ENCODE measurements at places on chromosomes 7 and 10.

DNA sequence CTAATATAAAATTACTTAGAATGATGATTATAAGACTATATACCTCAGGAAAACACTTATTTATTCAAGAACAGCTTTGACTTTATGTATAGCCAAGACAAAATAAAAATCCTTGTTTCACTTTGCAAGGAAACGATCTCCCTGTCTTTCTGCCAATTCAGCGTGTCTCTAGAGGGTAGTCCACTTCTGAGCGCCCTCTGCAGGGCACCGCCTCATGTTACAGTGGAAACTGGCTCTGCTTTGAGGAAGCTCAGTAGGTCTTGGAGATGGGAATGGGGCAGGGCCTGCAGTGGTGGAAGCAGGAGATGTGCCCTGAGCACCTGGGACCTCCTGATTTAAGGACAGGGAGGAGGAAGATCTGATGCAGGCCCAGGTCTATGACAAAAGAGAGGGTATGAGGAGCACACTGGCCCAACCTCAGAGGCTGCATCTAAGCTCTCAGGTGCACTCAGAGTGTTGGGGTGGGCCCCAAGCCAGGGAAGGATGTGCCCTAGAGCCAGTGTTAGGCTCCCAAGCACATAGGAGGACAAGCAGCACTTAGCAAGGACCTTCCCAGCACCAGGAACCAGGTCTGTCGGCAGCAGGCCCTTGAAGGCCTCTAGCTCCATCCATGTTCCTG lies 481.0 kb downstream of the TNS3 start:
- DNase-seq = no peak

- no peak for DNase-seq
These were observed 56.7 kb upstream of the SEPHS1 start for GRCh38 chr10:13404791-13405190.

- DNase-seq = no peak
These were observed 16.0 kb downstream of the TWIST1 start for GRCh38 chr7:19101472-19101871.

- no peak for DNase-seq
These were observed 771 bp downstream of the PHYHIPL start for GRCh38 chr10:59177031-59177797.

GRCh38 chr10:112507988-112508387 lies 61.0 kb downstream of the VTI1A start:
- no peak for DNase-seq

GRCh38 chr7:43038254-43038653 lies 74.2 kb upstream of the HECW1 start:
- DNase-seq = no peak

DNA sequence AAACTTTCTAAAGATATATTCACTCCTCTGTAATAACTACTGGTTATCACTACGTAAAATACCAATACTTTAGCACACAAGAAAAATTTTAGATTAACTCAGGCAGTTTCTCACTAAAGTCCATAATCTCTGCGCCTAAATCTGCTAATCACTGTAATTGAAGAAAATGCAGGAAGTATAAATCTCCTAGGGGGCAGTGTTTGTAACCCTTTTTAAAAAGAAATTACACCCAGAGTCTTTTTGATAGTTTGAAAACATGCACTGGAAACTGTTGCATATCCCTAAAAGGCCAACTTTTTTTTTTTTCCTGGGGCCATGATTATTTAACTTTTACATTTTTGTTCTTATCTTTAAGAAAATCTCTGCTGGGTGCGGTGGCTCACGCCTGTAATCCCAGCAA lies 209.6 kb downstream of the KIAA1217 start:
- no peak for DNase-seq

DNA sequence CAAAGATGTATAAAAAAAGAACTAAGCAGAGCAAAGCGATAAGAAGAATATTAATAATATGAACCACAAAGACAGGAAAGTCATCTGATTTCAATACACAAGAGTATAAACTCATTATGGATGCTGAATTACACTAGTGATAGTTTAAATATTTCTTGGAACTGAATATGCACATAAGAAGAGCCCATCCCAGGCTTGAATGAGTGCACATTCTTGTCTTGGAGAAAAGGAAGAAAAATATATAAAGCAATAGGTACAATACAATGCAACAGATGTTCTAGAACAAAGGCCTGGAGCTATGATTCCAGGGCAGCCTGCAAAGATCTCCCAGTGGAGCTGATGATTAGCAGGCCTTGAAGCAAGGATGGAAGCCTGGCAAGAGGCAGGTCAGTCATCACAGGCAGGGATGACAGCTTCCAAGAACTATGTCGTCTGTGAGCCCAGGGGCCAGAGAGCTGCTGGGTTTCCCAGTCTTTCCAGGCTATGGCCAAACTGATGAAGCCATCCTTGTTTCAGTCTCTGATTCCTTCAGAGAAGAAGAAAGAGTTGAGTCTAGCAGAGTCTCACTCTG lies 277.6 kb downstream of the KCNMA1 start:
- no peak for DNase-seq

DNA sequence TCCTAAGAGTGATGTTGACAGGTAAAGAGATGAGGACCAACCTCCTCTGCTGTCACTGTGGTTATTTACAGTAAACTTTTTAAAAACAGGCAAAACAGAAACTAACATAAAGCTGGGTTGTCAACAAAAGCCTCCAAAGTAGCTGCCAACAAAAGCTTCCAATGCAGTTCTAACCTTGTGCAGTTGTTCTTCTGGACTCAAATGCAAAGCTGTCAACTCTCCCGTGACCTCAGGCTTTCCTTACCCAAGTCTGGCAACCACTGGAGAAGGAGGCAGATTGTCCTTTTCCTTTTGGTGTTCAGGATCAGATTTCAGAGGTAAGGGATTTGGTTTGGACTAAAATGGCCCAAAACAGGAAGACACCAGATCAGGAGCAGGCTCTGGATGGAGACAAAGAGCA lies 63.1 kb downstream of the DLG5 start:
- no peak for DNase-seq

GRCh38 chr7:96933067-96933645 lies 72.2 kb upstream of the DLX6 start:
- no peak for DNase-seq

DNA sequence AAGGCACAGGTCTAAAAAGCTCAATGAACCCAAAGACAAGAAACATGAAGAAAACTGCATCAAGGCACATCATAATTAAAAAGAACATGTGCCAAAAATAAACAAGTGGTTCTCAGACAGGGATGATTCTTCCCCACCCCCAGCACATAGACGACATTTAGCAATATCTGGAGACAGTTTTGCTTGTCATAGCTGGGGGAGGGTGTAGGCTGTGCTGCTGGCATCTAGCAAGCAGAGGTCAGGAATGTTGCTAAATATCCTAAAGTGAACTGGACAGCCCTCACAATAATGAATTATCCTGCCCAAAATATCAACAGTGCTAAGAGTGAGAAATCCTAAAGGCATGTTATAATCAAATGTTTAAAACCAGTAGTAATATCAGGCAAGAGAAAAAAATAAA lies 122.6 kb downstream of the MICU1 start:
- no peak for DNase-seq

- no peak for DNase-seq
These were observed 104.6 kb downstream of the CALN1 start for GRCh38 chr7:72307566-72307965.

DNA sequence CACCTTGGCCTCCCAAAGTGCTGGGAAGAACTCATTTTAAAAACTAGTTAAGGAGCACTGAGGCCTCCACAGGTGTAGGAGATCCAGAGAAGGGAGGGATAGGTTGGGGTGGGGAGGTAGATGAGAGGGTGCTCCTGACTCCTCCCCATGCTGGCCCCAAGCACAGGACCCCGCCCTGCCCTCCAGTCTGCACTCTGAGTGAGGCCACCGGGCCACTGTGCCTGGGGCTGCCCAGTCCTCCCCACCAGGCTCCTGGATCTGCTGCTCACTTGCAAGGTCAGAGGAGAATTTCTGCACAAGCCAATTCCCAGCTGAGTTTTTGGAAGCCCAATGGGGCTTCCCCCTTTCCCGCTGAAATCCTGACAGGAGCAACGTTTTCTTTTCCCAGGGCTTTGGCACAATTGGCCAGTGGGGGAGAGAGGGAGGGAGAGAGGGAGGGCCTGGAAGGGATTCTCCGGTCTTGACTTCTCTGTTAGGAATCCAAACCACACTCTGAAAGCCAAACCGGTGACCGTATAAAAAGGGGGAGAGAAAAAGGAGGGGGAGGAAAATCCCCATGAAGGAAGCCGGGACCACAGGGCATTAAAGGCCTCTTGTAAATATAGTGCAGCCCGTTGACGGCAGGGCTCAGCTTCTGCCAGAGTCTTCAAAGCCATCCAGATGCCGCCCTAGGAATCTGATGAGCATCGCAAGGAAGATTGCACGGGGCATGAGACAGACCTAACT lies 116.2 kb downstream of the SH3PXD2A start:
- no peak for DNase-seq

GRCh38 chr10:27072436-27073114 lies 27.7 kb downstream of the ANKRD26 start:
- no peak for DNase-seq

DNA sequence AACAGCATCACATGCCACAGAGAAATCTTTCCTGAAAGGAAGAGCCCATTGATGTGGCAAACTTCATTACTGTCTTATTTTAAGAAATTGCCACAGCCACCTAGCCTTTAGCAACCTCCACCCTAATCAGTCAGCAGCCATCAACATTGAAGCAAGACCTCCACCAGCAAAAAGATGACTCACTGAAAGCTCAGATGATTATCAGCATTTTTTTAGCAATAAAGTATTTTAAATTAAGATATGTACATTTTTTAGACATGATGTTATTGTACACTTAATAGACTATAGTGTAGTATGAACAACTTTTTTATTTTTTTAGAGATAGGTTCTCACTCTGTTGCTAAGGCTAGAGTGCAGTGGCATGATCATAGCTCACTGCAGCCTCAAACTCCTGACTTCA lies 14.8 kb downstream of the STEAP1B start:
- no peak for DNase-seq

GRCh38 chr7:70299472-70299807 lies 701.2 kb downstream of the AUTS2 start:
- no peak for DNase-seq

- DNase-seq = no peak
These were observed 118.9 kb downstream of the OTUD1 start for GRCh38 chr10:23557777-23558176.

DNA sequence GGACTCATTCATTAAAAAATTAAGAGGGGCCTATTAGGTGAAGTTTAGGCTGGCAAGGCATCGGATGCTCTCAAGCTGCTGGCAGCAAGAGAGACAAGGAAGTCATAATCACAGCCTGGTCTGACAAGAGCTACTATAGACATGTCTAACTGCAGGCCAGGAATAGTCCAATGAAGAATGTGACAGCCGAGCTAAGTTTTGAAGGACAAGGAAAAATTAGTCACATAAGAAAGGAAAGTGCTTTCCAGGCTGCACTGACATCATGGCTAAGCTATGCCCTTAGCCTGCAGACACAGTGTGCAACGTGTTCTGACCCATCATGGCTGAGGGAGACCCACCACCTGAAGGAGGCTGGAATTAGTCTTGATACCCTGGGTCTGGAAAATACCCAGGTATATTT lies 281.1 kb downstream of the PLXNA4 start:
- no peak for DNase-seq

DNA sequence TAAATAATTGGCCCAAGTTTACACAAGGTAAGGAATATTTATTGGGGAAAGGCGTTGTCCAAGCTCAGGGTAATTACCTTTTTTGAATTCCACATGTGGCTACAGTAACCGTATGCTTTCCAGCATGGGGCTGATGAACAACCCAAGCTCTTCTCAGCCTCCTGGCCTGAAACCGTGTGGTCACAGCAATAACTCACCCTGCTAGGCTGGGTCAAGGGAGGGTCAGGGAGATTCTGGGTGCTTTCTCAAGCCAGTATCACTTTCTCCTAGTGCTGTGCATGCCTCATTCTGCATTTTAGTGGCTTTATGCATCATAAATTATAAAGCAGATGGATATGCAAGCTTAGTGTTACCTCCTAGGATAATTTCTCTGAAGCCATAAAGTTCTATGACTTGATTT lies 273.9 kb downstream of the PAXIP1 start:
- no peak for DNase-seq

GRCh38 chr10:974038-974784 lies 14.0 kb upstream of the GTPBP4 start:
- no peak for DNase-seq

GRCh38 chr7:26328498-26329390 lies 37.1 kb downstream of the SNX10 start:
- DNase-seq = no peak

- DNase-seq = no peak
These were observed 35.0 kb downstream of the ADCY1 start for GRCh38 chr7:45609180-45609579.

- no peak for DNase-seq
These were observed at the start of gene GJC3 for GRCh38 chr7:99928994-99929729. Gene GJC3, minus strand, starts transcription at chr7:99929620. Its CDS starts 0 bp downstream, at chr7:99929620.

- DNase-seq = no peak
These were observed 292.4 kb downstream of the ZWINT start for GRCh38 chr10:56068473-56069263.

DNA sequence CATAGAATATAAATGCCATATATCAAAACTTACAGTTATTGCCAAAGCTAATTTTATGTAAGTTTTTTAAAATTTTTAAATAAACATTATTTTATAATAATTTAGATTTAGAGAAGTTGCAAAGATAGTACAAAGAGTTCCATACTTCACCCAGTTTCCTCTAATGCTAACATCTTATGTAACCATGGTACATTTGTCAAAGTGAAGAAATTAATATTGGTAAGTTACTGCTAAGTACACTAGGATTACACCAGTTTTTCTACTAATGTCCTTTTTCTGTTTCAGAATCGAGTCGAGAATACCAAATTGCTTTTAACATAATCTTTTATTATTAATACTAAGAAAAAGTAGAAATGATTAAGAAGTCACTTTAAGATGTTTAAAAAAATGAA lies 29.2 kb downstream of the CSGALNACT2 start:
- DNase-seq = no peak

DNA sequence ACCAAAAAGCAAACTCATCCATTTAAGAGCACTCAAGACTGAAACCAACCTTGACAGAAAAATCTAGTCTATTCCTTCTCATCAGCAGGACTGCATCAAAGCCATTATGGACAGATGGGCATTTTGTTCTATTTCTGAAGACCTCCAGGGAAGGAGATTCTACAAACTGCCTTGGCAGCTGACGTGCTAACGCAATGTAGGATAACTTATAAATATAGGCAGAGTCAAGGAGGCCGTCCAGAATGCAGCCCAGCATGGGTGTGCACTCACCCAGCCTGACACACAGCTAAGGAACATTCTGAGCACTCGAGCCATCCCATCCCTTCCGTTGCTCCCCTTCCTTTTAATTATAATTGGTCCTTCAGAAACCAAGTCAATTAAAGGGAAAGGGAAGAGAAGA lies 25.3 kb upstream of the NEBL start:
- no peak for DNase-seq

DNA sequence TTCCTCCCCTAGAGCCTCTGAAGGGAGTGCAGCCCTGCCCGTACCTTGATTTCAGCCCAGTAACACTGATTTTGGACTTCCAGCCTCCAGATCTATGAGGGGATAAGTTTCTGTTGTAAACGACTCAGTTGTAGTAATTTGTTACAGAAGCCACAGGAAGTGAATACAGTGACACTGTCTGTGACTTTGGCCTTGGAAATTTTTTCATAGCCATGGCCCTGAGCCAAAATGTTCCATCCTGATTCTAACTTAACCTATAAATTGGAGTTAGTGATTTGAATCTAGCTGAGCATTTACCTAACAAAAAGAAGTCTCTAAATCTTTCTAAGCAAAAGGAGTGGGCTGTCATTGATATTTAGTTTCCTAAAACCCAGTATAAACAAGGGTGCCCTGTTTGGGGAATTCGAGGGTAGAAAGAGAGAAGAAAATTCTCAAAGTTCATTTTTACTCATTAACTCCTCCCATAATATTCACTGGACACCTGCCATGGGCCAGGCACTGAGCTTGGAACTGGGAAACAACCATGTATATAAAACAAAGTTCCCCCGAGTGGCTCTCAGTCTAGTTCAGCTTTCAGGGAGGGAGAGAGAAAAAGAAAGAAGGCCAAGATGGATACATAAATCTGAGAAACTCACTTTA lies 162.3 kb downstream of the SKIDA1 start:
- no peak for DNase-seq

Data from activated CD4-positive, alpha-beta T cell treated with anti-CD3 and anti-CD28 coated beads for 24 hours (primary cell).